ENCODE measurements at places on chromosomes 7 and 10.

GRCh38 chr10:98276311-98276710 lies 8.3 kb upstream of the LOXL4 start:
- DNase-seq: no peak

GRCh38 chr7:363626-364025 lies 73.7 kb downstream of the FOXL3 start:
- no peak for DNase-seq

GRCh38 chr7:96992192-96993005 lies 13.0 kb upstream of the DLX6 start:
- no peak for DNase-seq

DNA sequence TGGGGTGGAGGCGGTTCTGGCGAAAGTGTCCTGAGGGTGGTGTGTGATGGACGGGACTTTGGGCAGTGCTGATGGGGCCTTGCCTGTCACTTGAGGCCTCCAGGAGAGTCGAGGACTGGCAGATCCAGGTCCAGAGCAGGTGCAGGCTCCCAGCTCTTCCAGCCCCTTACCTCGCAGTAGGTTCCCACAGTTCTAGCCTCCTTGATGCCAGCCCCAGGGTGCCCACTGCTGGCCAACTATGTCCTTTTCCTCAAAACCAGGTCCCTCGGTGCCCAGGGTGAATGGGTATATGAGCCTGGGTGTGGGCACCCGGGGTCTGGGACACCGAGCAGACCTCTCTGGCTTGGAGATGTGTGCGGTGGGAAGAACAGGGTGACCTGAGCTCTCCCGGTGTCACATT lies 8.3 kb downstream of the FAM20C start:
- DNase-seq: no peak

DNA sequence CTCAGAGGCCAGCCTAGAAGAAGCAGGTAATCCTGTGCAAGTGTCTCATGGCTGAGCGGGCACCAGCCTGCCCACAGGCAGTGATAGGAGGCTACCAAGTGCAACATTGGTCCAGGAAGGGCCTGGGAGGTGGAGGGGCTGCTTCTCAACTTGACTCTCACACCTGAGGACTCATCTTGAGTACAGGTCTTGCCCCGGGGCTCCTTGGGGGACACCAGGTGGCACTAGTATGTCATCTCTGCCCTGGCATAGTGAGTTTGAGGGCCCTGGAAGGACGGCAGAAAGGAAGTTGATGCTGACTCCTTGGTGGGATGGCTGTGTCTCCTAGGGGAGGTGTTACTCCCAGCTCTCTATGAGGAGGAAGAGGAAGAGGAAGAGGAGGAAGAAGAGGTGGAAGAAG lies 2.3 kb downstream of the CCDC136 start:
- DNase-seq: no peak

- DNase-seq: no peak
Measured at GRCh38 chr10:21751341-21752310, 217.6 kb downstream of the MLLT10 start.

GRCh38 chr10:88624840-88625239 lies 38.3 kb downstream of the LIPJ start:
- DNase-seq: no peak

DNA sequence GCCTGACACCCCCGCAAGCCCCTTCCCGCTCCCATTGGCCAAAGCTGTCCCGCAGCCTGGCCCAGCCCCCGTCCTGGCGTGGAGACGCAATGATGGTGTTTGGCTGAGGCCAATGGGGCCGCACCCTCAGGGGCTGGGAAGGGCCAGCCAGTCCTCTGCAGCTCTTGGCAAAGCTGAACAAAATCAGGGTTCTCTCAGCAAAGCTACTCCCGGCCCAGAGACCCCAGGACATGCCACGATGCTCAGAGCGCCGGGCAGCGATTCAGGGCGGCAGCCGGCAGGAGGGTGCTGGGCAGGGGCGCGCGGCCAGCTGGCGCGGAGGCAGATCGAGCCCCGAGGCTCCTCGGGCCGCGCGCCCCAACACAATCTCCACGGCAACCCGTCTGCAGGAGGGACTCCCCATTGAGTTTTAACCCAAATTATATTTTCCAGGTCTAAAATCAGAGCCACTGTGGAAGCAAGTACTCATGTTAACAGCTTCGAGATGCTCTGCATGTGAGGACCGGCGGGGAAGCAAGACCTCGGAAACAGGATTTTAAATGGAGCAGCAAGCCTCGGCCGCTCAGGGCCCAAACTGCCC lies 8.8 kb upstream of the CNPY1 start:
- no peak for DNase-seq

- DNase-seq: no peak
Measured at GRCh38 chr7:18703685-18704084, 208.1 kb downstream of the HDAC9 start.

- DNase-seq: no peak
Measured at GRCh38 chr7:110664803-110665202, 426.1 kb upstream of the LRRN3 start.

DNA sequence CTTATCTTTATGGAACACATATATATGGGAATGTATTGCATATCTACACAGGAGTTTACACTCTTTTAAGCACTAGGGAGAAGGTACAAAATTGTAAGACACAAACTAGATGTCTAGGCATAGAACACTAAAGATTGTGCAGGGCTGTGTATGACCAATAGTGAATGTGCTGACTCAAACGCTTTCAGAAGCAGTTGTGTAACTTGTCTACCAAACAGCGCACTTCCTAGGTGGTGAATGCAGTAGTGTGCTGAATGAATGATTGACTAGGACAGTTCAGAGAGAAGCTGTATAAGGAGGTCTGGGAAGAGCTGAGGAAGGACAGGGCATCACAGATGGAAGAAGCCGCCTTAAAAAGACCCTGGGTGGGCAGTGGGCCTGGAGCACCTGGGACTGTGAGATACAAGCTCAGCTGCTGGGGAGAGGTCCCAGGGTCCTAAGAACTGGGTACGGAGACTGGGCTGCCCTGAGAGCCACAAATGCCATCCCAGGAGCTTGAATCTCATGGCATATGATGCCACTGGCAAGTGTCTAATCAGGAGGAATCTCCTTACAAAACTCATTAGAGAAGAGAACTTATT lies 14.2 kb downstream of the CLRN3 start:
- DNase-seq: no peak

DNA sequence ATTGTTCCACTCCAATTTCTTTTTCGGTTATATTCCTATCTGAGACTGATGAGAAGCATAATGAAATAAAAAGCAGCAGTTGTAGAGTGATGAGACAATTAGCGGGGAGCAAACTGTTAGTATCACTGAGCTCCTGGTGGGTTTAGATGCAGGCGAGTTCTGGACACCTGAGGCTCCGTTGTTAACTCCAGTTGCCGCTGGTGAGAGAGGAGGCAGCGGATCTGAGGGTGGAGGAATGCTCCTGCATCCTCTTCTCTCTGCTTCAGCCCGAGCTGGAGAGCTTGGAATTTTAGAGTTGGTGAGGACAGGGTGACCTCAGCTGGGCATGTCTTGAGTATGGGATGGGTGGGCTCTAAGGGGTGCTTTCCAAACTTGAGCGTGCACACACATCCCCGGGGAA lies 31.4 kb downstream of the LRMDA start:
- no peak for DNase-seq

- no peak for DNase-seq
Measured at GRCh38 chr7:8206956-8207355, 55.0 kb downstream of the ICA1 start.

GRCh38 chr7:108010377-108010776 lies 7.4 kb upstream of the LAMB1 start:
- no peak for DNase-seq

- DNase-seq: no peak
Measured at GRCh38 chr7:103764901-103765300, 224.6 kb downstream of the RELN start.

DNA sequence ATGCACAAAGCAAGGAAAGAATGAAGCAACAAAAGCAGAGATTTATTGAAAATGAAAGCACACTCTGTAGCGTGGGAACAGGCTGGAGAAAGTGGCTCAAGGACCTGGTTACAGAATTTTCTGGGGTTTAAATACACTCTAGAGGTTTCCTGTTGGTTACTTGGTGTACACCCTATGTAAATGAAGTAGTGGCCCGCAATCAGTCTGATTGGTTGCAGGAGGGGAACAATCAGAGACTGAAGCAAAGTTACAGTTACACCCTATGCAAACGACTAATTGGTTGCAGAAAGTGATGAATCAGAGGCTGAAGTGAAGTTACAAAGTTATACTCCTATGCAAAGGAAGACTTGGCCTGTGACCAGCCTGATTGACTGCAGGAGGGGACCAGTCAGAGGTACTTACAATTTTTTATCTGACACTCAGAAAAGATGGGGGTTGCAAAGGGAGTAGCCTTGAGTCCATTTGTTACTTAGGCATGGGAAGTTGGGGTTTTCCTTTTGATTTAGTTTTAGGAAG lies 3.6 kb upstream of the MTPN start:
- no peak for DNase-seq

GRCh38 chr10:23047201-23048050 lies 48.0 kb upstream of the MSRB2 start:
- DNase-seq: no peak

- peak; percentile 43 for DNase-seq
Measured at GRCh38 chr10:48466611-48467240, 138.1 kb downstream of the ARHGAP22 start.

GRCh38 chr7:157979636-157980340 lies 607.8 kb downstream of the PTPRN2 start:
- DNase-seq: no peak

GRCh38 chr10:43047288-43047970 lies 29.4 kb upstream of the RET start:
- no peak for DNase-seq

- no peak for DNase-seq
Measured at GRCh38 chr10:35136263-35136815, 9.7 kb downstream of the CREM start.

DNA sequence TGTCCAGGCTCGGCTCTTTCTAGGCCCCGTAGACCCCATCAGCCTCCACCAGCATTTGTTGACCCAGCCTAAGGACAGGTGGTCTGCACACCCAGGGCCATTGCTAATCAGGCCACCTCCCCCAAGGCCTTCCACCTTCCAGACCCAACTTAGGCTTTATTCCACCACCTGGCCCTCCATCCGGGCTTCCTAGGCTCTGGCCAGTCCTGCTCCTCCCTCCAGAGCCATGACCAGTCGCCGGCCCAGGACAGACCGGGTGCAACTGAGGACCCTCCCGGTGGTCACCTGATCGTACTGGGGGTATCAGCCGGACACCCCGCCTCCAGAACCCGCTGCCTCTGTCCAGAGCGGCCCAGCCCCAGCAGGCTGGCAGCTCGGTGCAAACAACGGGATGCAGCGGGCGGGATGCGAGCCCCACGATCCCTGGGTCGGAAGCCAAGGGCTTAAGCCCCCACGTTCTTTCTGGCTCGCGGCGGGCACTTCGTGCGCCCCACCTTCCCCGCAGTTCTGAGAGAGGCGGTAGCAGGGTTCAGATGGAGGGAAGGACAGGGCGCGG lies 545 bp downstream of the NACAD start:
- no peak for DNase-seq

DNA sequence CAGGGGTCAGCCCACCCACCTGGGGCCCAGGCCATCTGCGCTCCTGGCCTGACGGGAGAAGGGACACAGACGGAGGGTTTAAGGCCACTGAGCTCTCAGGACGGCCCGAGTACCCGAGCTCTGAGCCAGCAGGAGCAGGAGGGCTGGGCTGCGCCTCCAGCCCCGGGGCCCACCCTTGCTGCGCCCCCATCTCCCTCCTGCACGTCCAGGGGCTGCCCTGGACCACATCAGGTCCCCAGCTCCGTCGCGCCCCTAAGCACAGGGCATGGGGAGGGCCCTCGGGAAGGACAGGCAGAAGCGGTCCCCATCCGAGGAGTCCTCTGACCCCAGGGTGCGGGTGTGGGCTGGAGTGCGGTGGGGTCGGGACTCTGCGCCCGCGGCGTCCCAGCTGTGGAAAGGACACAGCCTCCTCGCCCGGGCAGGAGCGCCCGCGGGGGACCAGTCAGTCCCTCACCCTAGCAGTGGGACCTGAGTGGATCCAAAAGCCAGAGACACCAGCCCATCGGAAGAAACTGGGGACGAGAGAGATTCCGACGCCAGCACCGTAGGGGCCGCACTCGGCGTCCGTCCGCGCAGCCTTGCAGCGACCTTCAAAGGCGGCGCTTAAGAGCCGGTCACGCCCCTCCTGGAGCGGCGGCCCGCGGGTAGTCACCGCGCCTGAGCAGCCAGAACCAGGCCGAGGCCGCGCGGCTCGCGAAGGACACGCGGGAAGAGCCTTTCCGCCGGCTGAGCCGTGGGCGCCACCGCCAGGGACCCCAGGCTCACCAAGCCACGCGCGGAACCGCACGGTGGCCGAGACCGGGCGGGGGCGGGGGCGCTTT lies 15.9 kb downstream of the CAMK2B start:
- peak; percentile 53 for DNase-seq

DNA sequence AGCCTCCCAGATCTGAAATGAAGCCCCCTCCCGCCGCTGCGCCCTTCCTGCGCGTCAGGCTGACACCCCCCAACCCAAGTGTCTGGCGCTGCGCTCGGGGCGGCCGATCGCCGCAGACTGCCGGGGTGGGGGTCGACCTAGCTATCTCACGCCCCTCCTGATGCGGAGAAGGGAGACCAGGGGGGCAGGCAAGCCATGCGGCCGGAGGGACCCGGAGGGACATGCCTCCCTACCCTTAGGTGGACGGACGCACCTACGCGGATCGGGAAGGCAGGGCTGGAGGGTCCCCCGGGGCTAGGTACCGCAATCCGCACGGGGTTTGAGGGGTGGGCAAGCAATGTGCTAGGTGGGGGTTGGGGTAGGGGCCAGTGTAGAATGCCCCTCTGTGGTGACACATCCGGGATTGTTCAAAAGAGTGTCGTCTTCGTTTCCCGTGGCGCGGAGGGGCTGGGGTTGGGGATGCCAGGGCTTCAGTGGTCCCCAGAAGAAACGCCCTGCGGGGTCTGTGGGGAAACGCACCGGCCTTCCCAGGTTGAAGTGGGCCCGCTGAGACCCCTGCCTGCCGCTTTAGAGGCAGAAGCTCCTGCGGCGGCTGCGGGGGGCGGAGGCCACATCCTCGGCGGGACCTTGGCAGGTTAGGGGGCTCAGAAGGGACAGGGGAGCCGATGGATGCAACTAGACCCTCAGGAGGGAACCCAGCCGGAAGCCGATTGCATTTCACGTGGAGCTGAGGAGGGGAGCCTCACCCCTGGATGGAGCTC lies 913 bp downstream of the ADCYAP1R1 start:
- DNase-seq: no peak

- peak; percentile 70 for DNase-seq
Measured at GRCh38 chr7:87316846-87317552, 28.5 kb upstream of the CROT start.

- DNase-seq: no peak
Measured at GRCh38 chr7:65910237-65910636, 37.4 kb downstream of the VKORC1L1 start.

DNA sequence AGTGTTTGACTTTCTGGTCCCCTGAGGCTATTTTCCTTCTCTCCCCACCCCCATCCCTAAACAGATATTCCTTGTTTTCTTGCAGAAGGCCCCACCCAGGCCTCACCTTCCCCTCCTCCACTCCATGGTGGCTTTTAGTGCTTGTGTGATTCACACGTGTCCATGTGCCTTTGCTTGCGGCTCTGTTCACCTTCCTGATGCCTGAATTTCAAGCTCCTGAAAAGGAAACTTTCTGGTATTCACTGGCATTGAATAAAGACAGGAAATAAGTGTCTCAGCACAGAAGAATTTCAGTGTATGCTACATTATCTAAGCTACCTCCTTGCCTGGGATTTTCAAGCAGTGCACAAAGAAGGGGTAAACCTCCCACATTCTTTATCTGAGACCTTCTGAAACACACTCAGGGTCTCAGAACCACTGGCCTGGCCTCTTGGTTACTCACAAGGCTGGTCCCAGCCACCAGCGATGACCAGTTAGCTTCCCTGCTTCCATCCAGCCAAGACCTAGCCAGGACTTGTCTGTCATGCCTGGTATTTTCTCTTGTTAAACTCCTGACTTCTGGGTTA lies 17.2 kb upstream of the UBE2H start:
- peak; percentile 61 for DNase-seq
